Bronchial epithelial cell (primary cell): ENCODE measurements at places on chromosomes 4 and X. TPM values are rescaled to one million over a fixed set of nuclear protein-coding genes. Genes with fewer than 3 reads are reported as not detected.

DNA sequence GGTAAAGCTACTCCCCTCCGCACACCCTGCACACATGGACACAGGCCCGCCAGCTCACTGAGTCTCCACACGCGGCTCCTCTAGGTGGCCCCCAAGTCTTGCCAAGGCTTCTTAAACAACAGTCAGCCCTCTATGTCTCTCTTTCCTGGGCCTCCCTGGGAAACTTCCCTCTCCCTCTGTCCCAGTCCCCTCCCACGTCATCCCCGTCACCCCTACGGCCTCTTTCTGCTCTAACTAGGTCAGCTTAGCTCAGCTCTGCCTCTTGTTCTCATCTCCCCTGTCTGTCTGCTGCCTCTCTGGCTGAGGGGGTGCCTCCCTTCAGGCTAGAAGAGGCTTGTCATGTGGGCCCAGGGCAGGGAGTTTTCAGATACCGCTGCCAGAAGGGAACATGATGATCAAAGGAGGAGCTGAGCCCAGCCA, 38.8 kb downstream of the SEPTIN6 start:
- peak; percentile 34 for DNase-seq

DNA sequence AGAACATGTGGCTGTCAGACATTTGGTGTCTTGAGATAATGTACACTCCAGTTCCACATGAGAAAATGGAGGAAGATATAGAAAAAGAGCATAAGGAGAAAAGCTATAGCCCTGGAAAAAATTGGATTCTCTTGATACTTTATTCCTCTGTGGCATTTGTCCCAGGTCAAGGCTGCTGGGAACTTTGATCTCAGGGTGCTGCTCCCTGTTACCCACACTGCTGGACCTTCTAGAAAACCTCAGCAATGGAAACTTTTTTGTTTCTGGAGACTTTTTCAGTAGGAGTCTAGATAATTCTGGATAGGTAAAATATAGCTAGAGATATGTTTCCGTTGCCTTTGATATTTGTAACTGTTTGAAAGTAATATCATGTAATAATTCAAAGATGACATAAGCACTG, 11.1 kb downstream of the ADH1C start:
- no peak for DNase-seq

Gene MAGEA2
- not detected in 2 replicates for total RNA-seq

Gene ADRA2C
- under 0.01 and 0.13 TPM in 2 replicates for total RNA-seq

GRCh38 chrX:108072746-108073145, 18.6 kb downstream of the PSMD10 start:
- no peak for DNase-seq

GRCh38 chr4:59243038-59243437, 1957.1 kb upstream of the ADGRL3 start:
- no peak for DNase-seq

Gene GATA1
- not detected in 2 replicates for total RNA-seq

Gene SPANXD
- total RNA-seq, result not detected in 2 replicates

DNA sequence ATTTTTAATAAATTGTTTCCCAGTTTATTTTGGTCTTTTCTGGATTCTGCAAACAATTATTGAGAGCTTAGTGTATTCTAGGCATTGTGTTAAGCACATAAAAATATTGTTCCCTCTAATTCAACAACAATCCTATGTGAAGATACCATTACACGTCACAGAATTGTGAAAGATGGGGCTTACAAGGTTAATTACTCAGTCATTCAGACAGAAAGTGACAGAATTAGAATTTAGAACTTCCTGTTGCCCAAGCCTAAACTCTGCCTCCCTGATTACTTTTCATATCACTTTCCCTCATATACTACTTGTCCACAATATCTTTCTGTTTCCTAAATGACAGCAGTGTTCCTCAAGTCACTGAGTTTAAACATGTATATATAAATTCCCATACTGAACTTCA, 186.7 kb upstream of the VEGFC start:
- DNase-seq, result no peak

GRCh38 chr4:125315576-125316400, 1.0 kb downstream of the FAT4 start:
- peak; percentile 25 for DNase-seq

Gene FREM3
- total RNA-seq, result not detected in 2 replicates

- DNase-seq, result no peak
Observed at GRCh38 chr4:176839656-176840055, 46.9 kb upstream of the VEGFC start.

- DNase-seq, result peak; percentile 86
Observed at GRCh38 chrX:47579537-47579936, 2.7 kb upstream of the TIMP1 start.

Gene F8
- 0.26 and 0.64 TPM in 2 replicates for total RNA-seq

DNA sequence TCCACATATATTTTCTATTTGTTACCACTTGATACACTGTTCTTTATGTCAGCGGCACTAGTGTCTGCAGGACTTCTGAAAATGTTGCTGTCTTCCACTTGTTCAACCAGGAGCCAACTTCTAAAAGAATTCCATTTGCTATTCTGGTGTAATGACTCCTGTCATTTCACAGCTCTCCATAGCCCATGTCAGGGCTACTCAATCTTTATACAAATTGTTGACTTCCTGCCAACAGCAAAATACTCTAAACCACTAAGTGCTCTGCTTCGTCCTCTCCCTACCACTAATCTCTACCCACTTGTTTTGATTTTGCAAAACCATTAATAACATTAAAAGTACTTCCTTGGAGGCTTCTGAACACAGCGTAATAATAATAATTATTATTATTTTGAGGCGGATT, 7.2 kb downstream of the CTSO start:
- no peak for DNase-seq

DNA sequence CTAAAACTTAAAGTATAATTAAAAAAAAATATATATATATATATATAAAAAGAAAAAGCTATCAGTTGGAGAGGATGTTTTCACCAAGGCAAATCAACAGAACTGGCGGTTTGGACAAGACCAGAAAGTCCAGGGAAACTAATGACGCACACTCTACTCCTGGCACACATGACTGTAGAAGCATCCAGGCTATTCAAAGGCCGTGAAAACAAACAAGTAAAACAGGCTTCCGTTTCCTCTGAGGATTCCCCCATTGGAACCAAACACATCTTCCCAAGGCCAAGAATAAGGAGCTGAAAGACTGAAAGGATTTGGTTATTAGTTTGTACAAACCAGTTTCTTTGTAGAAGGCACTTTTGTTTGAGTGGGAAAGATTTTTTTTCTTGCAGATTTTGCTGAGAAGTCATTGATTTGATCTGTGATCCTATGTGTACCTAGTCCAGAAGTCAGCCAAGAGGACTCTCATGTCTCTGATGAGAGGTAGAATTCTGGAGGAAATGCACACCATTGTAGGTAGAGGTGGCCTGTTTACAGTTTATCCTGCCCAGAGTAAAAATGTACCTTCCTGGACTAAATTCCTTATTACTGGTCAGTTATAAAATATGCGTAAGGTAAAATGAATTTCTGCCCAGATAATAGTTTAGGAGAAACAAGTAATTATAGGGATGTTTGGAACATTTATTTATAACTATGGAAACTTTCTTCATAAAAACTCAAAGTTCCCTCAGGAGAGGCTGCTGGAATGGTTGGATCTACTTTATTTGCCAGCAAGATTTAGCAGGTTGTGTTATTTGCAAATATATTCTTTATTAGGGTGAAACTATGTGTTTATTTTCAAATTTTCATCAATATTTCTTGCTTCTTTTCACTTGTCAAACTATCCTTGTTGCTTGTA, 66.5 kb downstream of the DMP1 start:
- DNase-seq, result no peak

Gene MAGEA11
- not detected in 2 replicates for total RNA-seq

- peak; percentile 79 for DNase-seq
Observed at GRCh38 chr4:176185051-176185450, 10.3 kb downstream of the SPATA4 start.

GRCh38 chr4:56181140-56181953, 205.9 kb downstream of the AASDH start:
- DNase-seq, result peak; percentile 13

- no peak for DNase-seq
Observed at GRCh38 chr4:182861346-182861745, 55.8 kb downstream of the DCTD start.

GRCh38 chrX:28010875-28011274, 29.6 kb upstream of the DCAF8L1 start:
- no peak for DNase-seq

Gene SLC9B1
- total RNA-seq, result 0.79 and 1.0 TPM in 2 replicates

DNA sequence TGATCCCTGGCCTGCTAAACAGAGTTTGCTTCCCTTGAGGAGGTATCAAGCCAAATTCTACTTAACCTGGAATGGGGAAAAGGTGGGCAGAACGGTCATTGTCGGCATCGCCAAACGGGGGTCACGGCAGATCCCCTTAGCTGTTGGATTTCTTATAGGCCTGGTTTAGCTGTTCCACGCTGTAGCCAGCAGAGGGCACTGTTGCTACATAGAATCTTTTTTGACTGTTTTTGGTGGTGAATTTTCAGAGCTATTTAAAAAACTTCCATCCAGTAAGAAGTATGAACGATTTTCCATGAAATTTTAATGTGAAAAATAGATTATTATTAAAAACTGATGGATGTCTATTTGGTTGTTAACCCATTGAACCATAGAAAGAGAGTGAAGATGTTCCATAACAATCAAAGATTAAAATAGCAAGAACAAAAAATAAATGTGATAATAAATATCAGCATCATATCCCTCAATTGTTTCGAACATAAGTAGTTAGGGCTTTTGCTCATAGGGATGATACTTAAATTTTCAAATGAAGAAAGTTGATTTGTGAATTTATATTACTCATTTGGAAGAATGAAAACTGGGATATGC, 56.6 kb downstream of the LINC00632 start:
- peak; percentile 13 for DNase-seq

- DNase-seq, result no peak
Observed at GRCh38 chr4:48139691-48140090, 5.6 kb upstream of the TXK start.

DNA sequence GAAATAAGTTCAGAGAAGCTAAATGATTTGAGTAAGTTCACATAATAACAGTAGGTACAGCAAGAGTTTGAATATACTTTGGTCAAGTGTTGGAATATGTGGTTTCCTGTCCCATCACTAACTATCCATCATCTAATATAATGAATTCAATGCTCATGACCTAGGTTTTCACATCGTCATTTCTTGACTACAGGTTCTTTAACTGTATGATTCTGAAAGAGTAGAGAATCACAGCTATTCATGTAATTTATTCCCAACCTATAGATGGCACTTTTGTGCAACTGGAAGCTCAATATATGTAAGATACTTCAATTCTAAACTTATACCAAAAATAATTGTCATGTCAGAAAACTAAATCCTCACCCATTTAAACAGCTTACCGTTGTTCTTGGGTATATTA, 53.1 kb downstream of the TIGD2 start:
- no peak for DNase-seq

Gene SSX4B
- not detected in 2 replicates for total RNA-seq

DNA sequence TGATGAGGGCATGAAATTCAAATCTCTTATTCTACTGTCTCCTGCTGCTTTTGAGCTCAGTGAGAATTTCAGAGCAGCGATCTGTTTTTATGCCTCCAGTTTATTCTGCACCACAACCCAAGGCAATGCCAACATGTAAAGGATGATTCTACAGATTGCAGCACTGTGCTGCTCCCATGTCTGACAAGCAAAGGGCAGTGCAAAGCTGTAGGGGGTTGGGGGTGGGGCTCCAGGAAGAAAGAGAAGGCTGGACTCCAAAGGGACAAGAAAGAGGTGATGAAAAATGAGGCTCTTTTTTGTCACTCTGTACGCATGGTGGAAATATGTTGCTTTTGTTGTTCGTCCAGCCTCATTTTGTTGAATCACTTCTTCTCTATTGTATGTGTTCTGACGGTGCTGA, 254.6 kb downstream of the STIM2 start:
- no peak for DNase-seq

DNA sequence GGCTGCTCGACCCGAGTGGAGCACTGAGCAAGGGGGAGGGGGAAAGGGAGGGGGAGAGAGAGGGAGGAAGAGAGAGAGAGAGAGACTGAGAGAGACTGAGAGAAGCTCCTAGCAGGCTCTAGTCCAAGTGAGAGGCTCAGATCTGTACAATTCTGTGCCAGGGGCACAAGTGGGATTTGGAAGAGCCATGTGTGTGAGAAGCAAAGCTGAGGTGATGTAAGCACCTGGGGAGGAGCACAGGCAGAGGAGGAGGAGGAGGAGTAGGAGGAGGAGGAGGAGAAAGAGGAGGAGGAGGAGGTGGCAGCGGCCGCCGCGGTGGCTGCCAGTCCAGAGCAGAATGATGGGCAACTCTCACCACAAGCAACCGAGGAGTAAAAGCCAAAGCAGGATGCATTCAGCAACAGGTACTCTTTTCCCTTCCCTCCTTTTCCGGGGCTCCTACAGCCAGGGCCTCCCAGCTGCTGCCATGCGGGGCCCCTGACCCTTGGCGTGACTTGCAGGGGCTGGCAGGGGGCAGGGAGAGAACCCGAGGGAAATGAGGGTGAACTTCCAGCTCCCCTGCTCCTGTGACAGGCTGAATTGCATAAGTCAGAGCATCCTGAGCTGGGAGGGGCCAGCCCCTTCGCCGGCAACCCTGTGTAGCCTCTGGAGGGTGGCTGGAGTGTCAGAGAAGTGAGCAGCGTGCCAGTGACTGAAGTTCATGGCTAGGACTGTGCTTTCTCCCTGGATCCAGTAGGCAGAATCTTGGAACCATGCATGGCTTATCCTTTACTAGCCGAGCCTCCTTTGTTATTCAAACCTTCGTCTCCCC, 62.2 kb downstream of the RTL5 start:
- DNase-seq, result no peak

- DNase-seq, result no peak
Observed at GRCh38 chr4:17112292-17112659, 213.8 kb upstream of the LDB2 start.

- no peak for DNase-seq
Observed at GRCh38 chrX:12970691-12971202, 4.2 kb upstream of the TMSB4X start.

Gene ADH6
- not detected in 2 replicates for total RNA-seq

Gene TMPRSS11E
- total RNA-seq, result 9.2 and 45.2 TPM in 2 replicates

- DNase-seq, result peak; percentile 92
Observed at GRCh38 chrX:50881028-50881427, 29.5 kb upstream of the BMP15 start.

Gene ACOT9
- total RNA-seq, result 29.2 and 66.1 TPM in 2 replicates
